Activated naive CD8-positive, alpha-beta T cell treated with anti-CD3 and anti-CD28 coated beads, Interleukin-2, amount 10 ng/mL, durations not matched to agents 7 days and 5 days (primary cell): ENCODE measurements at places on chromosomes 7 and 10. TPM values are rescaled to one million over a fixed set of nuclear protein-coding genes. Genes with fewer than 3 reads are reported as not detected.

Gene GOLGA7B
- total RNA-seq = 10.8 TPM

Gene PDGFA
- total RNA-seq = 0.53 TPM

Gene ADRA2A
- total RNA-seq = not detected

DNA sequence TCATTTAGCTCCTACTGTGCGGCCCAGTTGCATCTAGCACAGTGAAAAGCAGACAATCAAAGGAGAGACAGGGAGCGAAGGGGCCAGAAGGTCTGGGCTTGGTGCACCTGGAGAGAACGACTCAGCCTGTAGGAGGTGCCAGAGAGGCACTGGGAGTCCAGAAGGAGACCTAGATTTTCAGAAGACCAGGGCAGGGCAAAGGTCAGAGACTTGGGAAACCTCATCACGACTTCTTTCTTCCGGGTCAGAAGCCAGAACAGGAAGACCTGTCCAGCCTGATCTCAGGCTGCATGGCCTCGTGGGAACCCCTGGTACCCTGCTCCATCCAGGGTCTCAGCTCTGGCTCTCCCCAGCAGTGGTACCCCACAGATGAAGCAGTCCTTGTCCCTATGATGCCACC lies 5.2 kb downstream of the AGAP3 start:
- no peak overlapping the region for H3K4me3 ChIP-seq
- no peaks in the 10 kb centered on the region for H3K36me3 ChIP-seq
- H3K27ac ChIP-seq = no peak overlapping the region
- DNase-seq = no peak
- peaks cover 7% of the 10 kb centered on the region for H3K4me1 ChIP-seq

GRCh38 chr10:24556750-24557742 lies 166.6 kb downstream of the ARHGAP21 start:
- no peak overlapping the region for H3K27ac ChIP-seq
- DNase-seq = no peak
- H3K27me3 ChIP-seq = peaks cover 2% of the 10 kb centered on the region
- peaks cover 4% of the 10 kb centered on the region for H3K4me1 ChIP-seq
- H3K4me3 ChIP-seq = no peak overlapping the region
- no peaks in the 10 kb centered on the region for H3K36me3 ChIP-seq

DNA sequence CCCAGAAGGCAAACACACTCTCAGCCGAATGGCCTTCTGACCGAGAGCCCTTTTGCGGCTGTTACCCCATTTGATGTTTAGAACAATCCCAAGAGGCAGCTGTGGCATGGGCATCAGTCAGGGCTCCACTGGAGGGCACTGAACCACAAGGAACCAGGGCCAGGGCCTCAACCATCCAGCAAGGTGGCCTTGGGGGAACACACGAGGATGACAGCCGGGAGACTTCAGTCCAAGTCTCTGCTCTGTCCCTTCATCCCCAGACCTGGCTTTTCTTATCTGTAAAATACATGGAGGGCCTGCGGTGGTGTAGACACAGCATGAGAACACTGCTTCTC lies 63.6 kb upstream of the INSIG1 start:
- H3K27me3 ChIP-seq = peaks cover 12% of the 10 kb centered on the region
- H3K36me3 ChIP-seq = no peaks in the 10 kb centered on the region
- H3K4me3 ChIP-seq = no peak overlapping the region
- DNase-seq = peak; percentile 13
- H3K27ac ChIP-seq = no peak overlapping the region

DNA sequence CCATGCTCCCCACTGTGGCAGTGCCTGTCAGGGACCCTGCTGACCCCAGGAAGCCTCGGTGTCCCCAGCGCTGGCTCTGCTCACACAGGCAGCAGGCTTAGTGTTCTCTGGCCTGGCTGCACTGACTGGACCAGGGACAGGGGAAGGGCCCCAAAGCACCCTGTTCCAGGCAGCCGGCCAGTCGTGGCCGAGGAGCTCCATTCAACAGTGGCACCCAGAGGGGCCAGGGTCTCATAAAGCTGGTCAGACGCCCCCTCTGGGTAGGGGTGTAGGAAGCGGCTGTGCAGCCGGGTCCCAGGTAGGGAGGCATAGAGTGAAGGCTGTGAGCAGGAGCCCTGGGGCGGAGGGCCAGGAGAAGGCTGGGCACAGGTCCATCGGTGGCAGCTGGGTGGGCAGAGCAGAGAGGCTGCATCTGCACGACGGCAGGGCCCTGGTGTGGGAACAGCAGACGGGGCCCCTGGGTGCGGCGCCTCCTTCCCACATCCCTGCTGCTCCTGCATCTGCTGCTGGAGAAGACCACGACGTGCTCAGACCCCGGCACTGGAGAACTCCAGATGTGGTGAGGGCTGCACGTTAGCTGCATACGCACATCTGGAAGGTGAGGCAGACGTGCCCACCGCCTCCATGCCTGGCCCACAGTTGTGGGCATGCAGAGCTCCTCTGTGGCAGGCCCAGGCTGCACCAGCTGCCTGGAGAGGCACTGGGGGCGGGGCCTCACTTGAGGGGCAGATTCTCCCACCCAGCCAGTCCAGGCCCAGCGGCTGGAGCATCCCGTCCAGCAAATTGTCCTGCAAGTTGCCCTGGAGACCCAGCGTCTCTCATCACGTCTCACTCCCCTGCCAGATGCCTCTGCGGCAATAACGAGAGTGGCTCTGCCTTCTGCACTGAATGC lies 25.1 kb downstream of the MNX1 start:
- no peak for DNase-seq
- no peak overlapping the region for H3K27ac ChIP-seq
- no peaks in the 10 kb centered on the region for H3K36me3 ChIP-seq
- H3K27me3 ChIP-seq = no peaks in the 10 kb centered on the region

DNA sequence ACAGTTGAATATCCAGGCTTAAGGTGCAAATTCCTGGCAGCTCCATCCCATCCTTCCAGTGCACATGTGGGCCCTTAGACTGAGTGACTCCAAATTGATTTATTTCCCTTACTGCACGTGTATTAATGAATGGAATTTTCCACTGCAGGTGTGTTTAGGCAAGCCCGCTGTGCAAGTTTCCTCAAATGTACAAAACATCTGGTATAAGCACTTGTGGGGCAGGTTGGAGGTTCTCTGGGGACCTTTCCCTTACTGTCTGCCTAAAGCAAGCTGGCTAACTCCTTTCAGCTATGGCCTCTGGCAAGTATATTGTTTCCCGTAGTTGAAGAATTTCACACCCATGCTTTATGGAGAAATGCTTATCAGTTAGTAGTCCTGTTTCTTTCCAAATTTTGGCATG lies 25.3 kb upstream of the GIMAP6 start:
- peaks cover 56% of the 10 kb centered on the region for H3K36me3 ChIP-seq
- no peak for DNase-seq
- H3K4me3 ChIP-seq = no peak overlapping the region
- peaks cover 18% of the 10 kb centered on the region for H3K4me1 ChIP-seq

- H3K27me3 ChIP-seq = peaks cover 2% of the 10 kb centered on the region
- no peak overlapping the region for H3K27ac ChIP-seq
- DNase-seq = no peak
- no peaks in the 10 kb centered on the region for H3K4me1 ChIP-seq
These were observed 81.5 kb upstream of the GNAI1 start for GRCh38 chr7:80053124-80053523.

DNA sequence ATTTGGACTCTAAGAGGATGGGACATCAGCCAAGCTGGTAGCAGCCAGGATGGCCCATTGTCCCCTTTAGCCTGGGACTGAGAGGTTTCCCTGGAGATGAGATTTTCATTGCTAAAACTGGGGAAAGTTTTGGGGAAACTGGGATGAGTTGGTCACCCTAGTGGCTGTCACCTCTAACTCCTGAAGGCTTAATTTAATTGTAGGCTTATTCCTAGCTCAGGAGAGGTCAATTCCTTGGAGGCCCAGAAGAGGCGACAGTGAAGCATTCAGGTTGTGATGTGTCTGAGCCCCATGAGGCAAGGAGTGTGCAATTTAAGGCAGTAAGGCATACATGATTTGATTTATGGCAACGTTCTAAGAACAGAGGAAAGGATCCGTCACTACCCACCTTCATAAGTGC lies 24.9 kb upstream of the JAZF1 start:
- peaks cover 19% of the 10 kb centered on the region for H3K4me1 ChIP-seq
- peaks cover 9% of the 10 kb centered on the region for H3K27me3 ChIP-seq
- H3K4me3 ChIP-seq = no peak overlapping the region
- H3K36me3 ChIP-seq = peaks cover 13% of the 10 kb centered on the region

GRCh38 chr7:131057015-131057793 lies 270.5 kb upstream of the MKLN1 start:
- H3K4me1 ChIP-seq = peaks cover 35% of the 10 kb centered on the region
- peak overlapping the region; percentile 78 for H3K4me3 ChIP-seq
- DNase-seq = no peak
- peaks cover 11% of the 10 kb centered on the region for H3K36me3 ChIP-seq
- peak overlapping the region; percentile 92 for H3K27ac ChIP-seq
- H3K27me3 ChIP-seq = no peaks in the 10 kb centered on the region

DNA sequence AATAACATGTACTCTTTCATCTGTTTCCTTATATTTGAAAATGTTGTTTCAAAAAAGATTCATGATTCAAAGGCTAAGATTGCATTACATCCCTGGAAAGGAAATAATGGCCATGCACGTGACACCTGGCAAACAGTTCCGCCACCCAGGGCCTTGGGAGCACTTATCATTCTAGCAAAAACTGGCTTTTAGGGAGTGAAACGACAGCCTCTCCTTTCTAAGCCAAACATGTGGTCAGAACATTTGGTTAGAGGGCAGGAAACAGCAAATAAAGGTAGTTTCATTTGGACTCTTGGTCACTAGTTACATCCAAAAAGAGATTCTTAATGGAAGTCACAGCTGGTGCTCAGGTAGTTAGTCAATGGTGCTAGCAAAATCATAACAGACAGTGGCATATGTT lies 83.5 kb downstream of the FAS start:
- no peak overlapping the region for H3K27ac ChIP-seq
- H3K36me3 ChIP-seq = peaks cover 2% of the 10 kb centered on the region
- H3K4me3 ChIP-seq = no peak overlapping the region
- peaks cover 7% of the 10 kb centered on the region for H3K4me1 ChIP-seq
- peaks cover 15% of the 10 kb centered on the region for H3K27me3 ChIP-seq
- DNase-seq = no peak

GRCh38 chr7:36132012-36132411 lies 21.0 kb upstream of the EEPD1 start:
- H3K4me3 ChIP-seq = no peak overlapping the region
- no peaks in the 10 kb centered on the region for H3K36me3 ChIP-seq
- H3K27me3 ChIP-seq = peaks cover 5% of the 10 kb centered on the region
- no peaks in the 10 kb centered on the region for H3K4me1 ChIP-seq
- DNase-seq = no peak
